ENCODE measurements at places on chromosomes 2 and 18. TPM values are rescaled to one million over a fixed set of nuclear protein-coding genes. Genes with fewer than 3 reads are reported as not detected.

The LCLAT1 gene
- 20.8 TPM for total RNA-seq

The ANKRD36 gene
- 66.1 TPM for total RNA-seq

The CD226 gene
- 2.9 TPM for total RNA-seq

The ITPRIPL1 gene
- total RNA-seq = 3.2 TPM

The FHOD3 gene
- 44.5 TPM for total RNA-seq

The ANKRD23 gene
- total RNA-seq = 12.5 TPM

The WNT6 gene
- 0.82 TPM for total RNA-seq

The SULT1C2 gene
- 47.5 TPM for total RNA-seq

The SLC16A14 gene
- 10.1 TPM for total RNA-seq

The SMCHD1 gene
- total RNA-seq = 102 TPM

The SERPINB11 gene
- total RNA-seq = not detected

The IL1A gene
- total RNA-seq = 0.41 TPM

The PRKAG3 gene
- 5.0 TPM for total RNA-seq

The ZNG1B gene
- total RNA-seq = 43.4 TPM

The MC5R gene
- total RNA-seq = 0.47 TPM

The BCL2 gene
- 39.3 TPM for total RNA-seq

The RGPD3 gene
- total RNA-seq = 0.29 TPM

The ICA1L gene
- total RNA-seq = 20.7 TPM

The IWS1 gene
- 33.2 TPM for total RNA-seq

All from metanephros (tissue), 2 donors.